ENCODE measurements at places on chromosomes 1 and 21. TPM values are rescaled to one million over a fixed set of nuclear protein-coding genes. Genes with fewer than 3 reads are reported as not detected.
A peak's percentile ranks its signal among the peaks of the same experiment; 100 is the strongest.

GRCh38 chr1:17515902-17516301, 23.6 kb upstream of the ARHGEF10L start:
- H3K4me3 ChIP-seq: no peak overlapping the region
- no peak for DNase-seq
- H3K27ac ChIP-seq: no peak overlapping the region
- H3K4me1 ChIP-seq: no peaks in the 10 kb centered on the region
- no peaks in the 10 kb centered on the region for H3K36me3 ChIP-seq

DNA sequence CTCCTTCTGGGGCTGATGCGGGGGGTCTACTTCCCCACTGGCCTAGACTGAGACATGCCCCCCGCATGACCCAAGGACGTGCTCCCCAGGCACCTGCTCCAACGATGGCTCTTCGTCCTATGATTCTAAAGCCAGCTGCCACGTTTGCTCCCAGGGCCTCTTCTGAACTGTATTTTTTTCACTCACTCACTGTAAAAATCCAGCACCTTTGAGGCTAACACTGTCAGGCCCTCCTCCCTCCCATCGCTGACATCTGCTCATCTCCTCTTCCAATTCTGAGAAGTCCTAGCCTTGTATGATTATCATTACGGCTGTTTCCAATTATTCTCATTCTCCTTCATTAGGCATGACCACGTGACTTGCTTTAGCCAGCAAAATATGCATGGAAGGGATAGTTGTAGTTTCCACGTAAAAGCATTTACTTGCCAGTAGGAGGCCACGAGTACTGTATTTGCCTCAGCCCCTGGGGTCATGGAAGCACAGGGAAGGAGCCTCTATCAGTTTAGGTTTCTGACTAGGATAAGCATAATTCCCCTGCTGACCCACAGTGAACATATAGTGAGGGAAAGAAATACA, 19.1 kb upstream of the EDN2 start:
- H3K27ac ChIP-seq: no peak overlapping the region
- no peak for DNase-seq
- H3K4me1 ChIP-seq: no peaks in the 10 kb centered on the region
- no peaks in the 10 kb centered on the region for H3K27me3 ChIP-seq
- H3K36me3 ChIP-seq: no peaks in the 10 kb centered on the region

DNA sequence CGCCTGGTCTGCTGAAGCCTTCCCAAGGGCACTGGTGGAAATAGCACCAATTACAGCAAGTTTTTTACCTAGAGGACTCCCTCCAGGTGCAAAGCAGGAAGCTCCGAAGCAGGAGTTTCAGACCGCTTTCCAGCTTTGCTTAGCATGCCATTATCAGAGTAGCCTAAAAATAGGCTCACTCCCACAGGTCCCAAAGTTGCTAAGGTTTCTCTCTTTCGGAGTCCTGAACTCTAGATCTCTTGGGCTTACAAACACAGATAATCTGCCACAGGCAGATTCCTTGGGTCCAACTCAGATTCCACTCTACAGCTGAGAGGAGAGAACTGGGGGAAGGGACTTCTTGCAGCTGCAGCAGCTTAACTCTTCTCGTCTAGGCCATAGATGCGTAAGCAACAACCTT, 22.5 kb downstream of the ZMYND12 start:
- H3K4me3 ChIP-seq: no peak overlapping the region
- H3K4me1 ChIP-seq: no peaks in the 10 kb centered on the region
- no peaks in the 10 kb centered on the region for H3K36me3 ChIP-seq
- no peaks in the 10 kb centered on the region for H3K27me3 ChIP-seq

DNA sequence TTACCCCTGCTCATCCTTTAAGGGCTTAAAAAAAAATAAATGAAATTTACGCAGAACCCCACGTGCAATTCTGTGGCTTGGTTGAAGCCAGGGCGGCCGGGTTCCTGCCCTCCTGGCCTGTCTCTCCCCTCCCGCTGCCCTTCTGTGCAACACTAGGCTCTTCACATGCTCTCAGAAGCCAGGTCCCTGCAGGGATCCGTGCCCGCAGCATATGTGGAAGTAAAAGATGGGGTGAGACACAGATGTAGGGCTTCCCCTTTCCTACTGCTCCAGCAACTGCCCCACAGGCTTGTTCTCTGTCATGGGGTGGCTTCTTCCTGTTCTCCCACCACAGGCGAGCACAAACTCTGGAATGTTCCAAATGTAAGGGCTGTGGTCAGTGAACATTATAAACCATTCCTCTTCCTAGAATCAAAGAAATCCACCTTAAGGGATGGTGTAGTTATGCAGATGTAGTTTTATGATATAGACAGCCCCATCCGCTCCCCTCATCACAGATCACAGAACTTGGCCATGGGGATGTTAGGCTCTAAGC, 535.4 kb downstream of the KIF26B start:
- no peaks in the 10 kb centered on the region for H3K36me3 ChIP-seq
- no peak overlapping the region for H3K4me3 ChIP-seq
- no peaks in the 10 kb centered on the region for H3K27me3 ChIP-seq
- DNase-seq: no peak
- no peaks in the 10 kb centered on the region for H3K4me1 ChIP-seq

GRCh38 chr1:9086796-9087195, 17.4 kb upstream of the SLC2A5 start:
- H3K4me3 ChIP-seq: no peak overlapping the region
- no peak for DNase-seq
- H3K4me1 ChIP-seq: no peaks in the 10 kb centered on the region
- H3K27ac ChIP-seq: no peak overlapping the region
- H3K36me3 ChIP-seq: no peaks in the 10 kb centered on the region

GRCh38 chr1:57411262-57411661, 12.6 kb downstream of the DAB1 start:
- H3K27ac ChIP-seq: no peak overlapping the region
- H3K36me3 ChIP-seq: no peaks in the 10 kb centered on the region
- no peaks in the 10 kb centered on the region for H3K4me1 ChIP-seq
- no peak for DNase-seq
- H3K4me3 ChIP-seq: no peak overlapping the region
- H3K27me3 ChIP-seq: no peaks in the 10 kb centered on the region

GRCh38 chr1:239421811-239422210, 35.4 kb downstream of the CHRM3 start:
- H3K36me3 ChIP-seq: no peaks in the 10 kb centered on the region
- H3K4me1 ChIP-seq: no peaks in the 10 kb centered on the region
- H3K27ac ChIP-seq: no peak overlapping the region
- H3K4me3 ChIP-seq: no peak overlapping the region
- DNase-seq: no peak

DNA sequence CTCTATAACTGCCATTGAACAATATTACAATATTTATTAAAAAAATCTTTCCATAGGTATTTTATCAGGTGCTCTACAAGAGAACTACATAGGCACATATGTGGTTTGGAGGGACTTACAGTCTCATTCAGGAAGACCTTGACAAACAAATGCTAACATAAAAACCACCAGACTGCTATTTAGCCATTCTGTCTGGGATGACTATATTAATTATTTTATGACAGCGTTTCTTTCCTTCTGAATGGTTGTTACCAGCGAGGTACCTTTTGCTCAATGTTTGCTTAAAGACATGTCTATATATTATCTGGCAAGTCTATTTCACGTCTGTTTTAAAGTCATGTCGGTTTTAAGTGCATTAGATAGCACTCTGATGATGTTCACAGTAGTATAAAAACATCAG, 69.7 kb downstream of the RUNX1 start:
- no peak for DNase-seq
- peaks cover 9% of the 10 kb centered on the region for H3K36me3 ChIP-seq
- peaks cover 51% of the 10 kb centered on the region for H3K4me1 ChIP-seq
- H3K27ac ChIP-seq: no peak overlapping the region

DNA sequence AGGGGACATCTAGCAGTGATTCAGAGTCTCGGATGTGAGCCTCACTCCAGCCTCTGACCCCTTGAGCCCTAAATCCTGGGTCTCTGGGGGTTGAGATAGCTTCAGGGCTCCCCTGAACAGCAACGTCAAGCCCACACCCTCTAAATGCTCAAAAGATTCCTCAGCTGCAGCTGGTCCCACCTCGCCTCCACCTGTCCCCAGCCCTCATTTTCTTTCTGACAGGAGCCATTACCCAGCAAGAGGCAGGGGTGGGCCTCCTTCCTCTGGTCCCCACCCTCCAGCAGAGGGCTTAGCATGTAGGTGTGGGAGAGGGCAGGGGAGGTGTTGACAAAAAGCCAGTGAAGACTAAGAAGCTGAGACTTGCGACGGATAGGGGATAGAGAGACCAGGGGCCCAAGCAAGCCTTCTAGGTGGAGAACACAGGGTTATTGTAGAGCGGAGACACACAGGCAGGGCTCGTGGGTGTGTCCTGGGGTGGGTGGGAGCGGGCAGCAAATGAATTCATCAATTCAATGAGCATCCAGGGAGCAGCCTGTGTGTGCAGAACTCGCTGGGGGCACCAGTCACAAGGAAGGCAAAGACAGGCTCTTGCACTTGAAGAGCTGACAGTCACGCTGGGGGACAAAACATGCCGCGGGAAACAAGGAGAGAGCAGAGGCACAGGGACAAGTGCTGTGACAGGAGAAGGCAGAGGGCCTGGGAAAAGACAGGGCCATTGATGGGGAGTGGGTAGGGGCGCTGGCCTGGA, 48.9 kb upstream of the GOLT1A start:
- H3K4me1 ChIP-seq: no peaks in the 10 kb centered on the region
- H3K27me3 ChIP-seq: no peaks in the 10 kb centered on the region
- no peak overlapping the region for H3K27ac ChIP-seq

GRCh38 chr1:10510520-10511493, 36.1 kb downstream of the PEX14 start:
- peak; percentile 66 for DNase-seq
- peaks cover 64% of the 10 kb centered on the region for H3K4me1 ChIP-seq
- H3K36me3 ChIP-seq: no peaks in the 10 kb centered on the region
- H3K4me3 ChIP-seq: peak overlapping the region; percentile 37
- no peaks in the 10 kb centered on the region for H3K27me3 ChIP-seq

GRCh38 chr21:25887166-25887565, 152.4 kb downstream of the GABPA start:
- no peak for DNase-seq
- no peak overlapping the region for H3K4me3 ChIP-seq
- H3K4me1 ChIP-seq: no peaks in the 10 kb centered on the region

DNA sequence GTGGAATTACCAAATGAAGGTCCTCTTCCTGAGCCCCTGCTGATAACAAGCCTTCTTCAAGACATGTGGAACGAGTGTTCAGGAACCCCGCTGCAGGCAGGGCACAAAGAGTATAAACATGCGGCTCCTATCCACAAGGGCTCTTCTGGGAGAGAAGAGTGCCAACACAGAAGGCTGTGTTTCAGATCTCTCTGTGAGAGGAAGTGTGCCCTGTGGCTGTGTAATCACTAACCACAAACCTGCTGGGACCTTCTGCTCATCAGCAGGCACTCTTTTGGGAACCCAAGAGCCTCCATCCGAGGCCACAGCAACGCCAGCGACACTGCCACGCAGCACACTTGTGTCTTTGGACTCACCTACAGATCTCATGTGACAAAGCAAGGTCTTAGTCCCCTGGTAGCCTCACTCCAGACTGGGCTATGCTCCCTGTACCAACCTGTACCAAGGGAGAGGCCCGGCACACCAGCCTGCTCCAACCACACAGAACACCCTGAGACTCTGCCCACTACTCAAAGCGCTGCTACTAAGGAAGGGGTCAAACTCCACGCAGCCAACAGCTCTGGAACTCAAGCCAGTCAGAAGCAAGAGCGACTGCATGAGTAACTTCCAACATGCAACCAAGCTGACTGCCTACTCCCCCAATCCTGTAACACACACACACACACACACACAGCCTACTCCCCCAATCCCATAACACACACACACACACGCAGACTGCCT, 7.8 kb downstream of the PTTG1IP start:
- H3K36me3 ChIP-seq: no peaks in the 10 kb centered on the region
- DNase-seq: no peak
- no peak overlapping the region for H3K4me3 ChIP-seq

DNA sequence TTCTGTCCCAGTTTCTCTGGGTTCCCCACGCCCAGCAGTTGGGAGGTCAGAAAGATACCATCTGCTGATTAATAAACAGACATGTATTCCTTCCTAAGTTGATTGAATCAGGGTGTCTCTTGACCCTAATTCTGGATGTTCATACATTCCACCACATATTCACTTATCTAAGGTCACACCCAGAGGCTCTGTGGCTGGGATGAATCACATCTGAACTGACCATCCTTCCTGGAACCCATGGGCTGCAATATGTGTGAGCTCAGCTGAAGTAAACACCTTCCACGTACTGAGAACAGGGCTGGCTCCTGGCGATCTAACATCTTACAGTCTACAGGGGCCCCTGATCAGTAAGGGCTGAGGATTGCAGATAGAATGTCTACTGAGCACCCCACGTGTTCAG, 20.5 kb upstream of the TRABD2B start:
- H3K36me3 ChIP-seq: no peaks in the 10 kb centered on the region
- no peaks in the 10 kb centered on the region for H3K4me1 ChIP-seq
- no peak overlapping the region for H3K4me3 ChIP-seq
- no peak overlapping the region for H3K27ac ChIP-seq

- no peaks in the 10 kb centered on the region for H3K36me3 ChIP-seq
- no peak overlapping the region for H3K4me3 ChIP-seq
- H3K27ac ChIP-seq: no peak overlapping the region
- DNase-seq: no peak
- no peaks in the 10 kb centered on the region for H3K4me1 ChIP-seq
These were observed 33.8 kb downstream of the ZBTB17 start for GRCh38 chr1:15941899-15942660.

DNA sequence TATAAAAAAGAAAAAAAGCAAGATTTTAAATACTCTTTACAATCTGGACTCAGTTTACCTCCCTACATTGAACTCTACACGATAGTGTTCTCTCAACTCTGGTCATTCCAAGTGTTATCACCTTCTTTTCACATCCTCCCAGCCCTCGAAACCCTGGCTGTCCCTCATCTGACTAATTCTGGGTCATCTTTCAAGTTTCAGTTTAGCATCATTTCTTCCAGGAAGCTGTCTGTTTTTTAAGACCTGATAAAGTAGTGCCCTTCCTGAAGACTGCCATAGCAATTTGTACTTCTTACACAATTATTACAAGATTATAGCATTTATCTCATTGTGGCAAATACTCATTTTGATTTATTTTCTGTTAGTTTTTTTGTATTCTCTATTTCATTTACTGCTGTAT, 1.2 kb downstream of the ALG14 start:
- DNase-seq: no peak
- no peak overlapping the region for H3K27ac ChIP-seq
- H3K4me1 ChIP-seq: peaks cover 8% of the 10 kb centered on the region
- no peaks in the 10 kb centered on the region for H3K36me3 ChIP-seq

The OR2T11 gene
- not detected for total RNA-seq

The MX2 gene
- total RNA-seq: 112 TPM

The PTGS2 gene
- 0.10 TPM for total RNA-seq

The TMPRSS2 gene
- total RNA-seq: not detected

The USH2A gene
- not detected for total RNA-seq

The TMEM82 gene
- total RNA-seq: not detected

The SZRD1 gene
- 81.6 TPM for total RNA-seq

The CLCA4 gene
- total RNA-seq: not detected

All from naive thymus-derived CD4-positive, alpha-beta T cell (primary cell).